Pulmonary artery endothelial cell (primary cell): ENCODE measurements at places on chromosomes 2 and 18. TPM values are rescaled to one million over a fixed set of nuclear protein-coding genes. Genes with fewer than 3 reads are reported as not detected.

ZNF892 gene
- total RNA-seq: 5.1 and 8.6 TPM in 2 replicates

MROH2A gene
- not detected in 2 replicates for total RNA-seq

DNA sequence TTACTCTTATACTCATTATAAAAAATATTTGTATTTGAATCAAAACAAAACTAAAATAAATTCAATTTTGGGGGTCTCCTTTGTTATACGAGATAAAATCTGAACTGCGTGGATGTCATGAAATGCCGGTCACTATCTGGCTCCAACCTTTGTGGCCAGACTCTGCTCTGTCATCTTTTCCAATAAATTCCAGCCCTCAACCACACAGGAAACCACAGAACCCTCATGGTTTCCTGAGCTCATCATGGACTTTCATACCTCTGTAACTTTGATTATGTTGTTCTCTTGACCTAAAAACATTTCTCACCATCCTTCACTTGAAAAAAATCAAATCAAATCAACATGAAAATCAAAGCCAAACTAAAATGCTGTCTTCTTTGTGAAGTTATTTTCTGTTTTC, 724.7 kb downstream of the METTL4 start:
- no peak for DNase-seq

- no peak for DNase-seq
Observed at GRCh38 chr2:54149638-54150441, 34.4 kb downstream of the ACYP2 start.
